ENCODE measurements at places on chromosomes 3 and 15.

- DNase-seq = no peak
These were observed 128.7 kb upstream of the WNT5A start for GRCh38 chr3:55615694-55616295.

DNA sequence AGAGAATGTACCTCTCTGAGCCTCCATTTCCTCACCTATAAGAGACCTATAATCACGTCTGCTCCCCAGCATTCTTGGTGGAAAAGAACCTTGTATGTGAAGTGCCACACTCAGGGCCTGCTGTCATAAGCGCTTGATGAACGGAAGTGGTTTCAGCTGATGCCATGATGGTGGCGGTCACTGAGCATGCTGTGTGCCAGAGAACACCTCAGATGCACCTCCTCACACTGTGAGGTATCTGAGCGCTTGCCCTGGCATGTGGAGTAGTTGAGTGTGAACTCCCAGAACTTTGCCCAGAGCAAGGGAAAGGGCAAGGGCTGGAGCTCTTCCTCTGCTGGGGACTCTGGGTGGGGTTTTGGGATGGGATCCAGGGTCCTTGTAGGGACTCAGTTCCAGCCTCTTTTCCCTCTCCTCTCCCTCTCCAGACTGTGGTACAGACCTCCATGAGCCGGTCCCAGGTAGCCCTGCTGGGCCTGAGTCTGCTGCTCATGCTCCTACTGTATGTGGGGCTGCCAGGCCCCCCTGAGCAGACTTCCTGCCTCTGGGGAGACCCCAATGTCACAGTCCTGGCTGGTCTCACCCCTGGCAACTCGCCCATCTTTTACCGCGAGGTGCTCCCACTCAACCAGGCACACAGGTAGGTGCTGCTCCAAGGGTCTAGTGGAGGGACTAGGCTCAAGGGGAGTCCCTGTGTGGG, 2.7 kb downstream of the ABHD14A start:
- DNase-seq = no peak

DNA sequence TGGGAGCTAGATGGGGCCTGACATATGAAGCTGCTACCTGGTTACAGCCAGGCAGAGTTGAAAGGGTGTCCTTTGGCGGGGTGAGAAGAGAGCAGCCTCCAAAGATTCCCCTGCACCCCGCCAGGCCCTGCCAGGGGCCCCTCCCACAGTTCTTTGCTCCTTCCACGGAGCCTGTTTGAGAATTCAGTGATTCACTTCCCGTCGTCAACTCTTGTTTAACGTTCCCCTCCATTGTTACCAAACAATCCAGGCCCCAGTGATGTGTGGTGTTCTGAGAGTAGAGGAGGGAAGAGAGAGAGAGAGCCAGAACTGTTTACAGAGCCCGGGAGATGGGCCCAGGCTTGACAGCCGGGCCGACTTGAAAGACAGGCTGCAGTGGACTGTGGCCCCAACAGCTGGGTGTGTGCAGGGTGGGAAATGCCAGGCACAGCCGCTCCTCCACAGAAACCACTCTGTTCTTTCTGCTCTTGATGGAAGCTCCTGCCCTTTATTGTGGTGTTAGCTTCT, 81.5 kb downstream of the SMAD3 start:
- DNase-seq = no peak

GRCh38 chr3:177122183-177122856, 75.0 kb downstream of the TBL1XR1 start:
- DNase-seq = no peak

- DNase-seq = no peak
These were observed 299.5 kb downstream of the IL5RA start for GRCh38 chr3:2810723-2811122.

GRCh38 chr3:23239211-23240068, 36.3 kb downstream of the UBE2E2 start:
- DNase-seq = no peak

- no peak for DNase-seq
These were observed 56.7 kb downstream of the CCNL1 start for GRCh38 chr3:157103280-157103679.

DNA sequence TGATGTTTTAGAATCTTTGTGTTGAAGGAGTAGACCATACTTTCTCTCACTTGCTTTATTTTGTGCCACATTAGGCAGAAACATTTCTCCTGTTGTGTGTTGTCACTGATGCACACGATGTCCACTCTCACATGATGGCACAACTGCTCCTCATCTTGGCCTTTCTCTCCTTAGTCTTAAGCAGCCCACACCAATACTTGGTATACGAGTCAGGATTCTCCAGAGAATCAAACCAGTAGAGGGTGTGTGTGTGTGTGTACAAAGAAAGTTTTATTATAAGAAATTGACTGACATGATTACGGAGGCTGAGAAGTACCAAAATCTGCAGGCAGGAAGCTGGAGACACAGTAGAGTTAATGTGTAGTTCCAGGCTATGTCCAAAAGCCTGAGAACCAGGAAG, 187.1 kb downstream of the ALCAM start:
- no peak for DNase-seq

- DNase-seq = no peak
These were observed 127.6 kb downstream of the ARNT2 start for GRCh38 chr15:80531796-80532195.

GRCh38 chr3:61807865-61808276, 246.5 kb downstream of the PTPRG start:
- DNase-seq = no peak

DNA sequence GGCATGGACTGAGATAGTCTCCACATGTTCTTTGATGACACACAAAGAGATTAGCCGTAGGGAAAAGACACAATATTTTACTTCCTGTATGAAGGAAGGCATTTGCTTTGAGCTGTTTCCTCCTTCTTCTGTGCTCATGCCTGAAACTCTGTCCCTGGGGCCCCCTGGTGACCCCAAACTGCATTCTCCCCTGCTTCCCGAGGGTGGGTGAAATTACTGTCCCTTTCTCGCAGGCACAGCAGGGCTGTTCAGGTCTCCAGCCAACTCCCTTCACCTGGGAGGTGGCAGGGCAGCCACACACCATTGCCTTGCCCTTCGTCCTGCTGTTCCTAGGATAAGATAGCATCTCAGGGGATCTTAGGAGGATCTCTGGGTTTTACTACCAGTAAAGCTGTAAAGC, 79.2 kb downstream of the GABRG3 start:
- no peak for DNase-seq

DNA sequence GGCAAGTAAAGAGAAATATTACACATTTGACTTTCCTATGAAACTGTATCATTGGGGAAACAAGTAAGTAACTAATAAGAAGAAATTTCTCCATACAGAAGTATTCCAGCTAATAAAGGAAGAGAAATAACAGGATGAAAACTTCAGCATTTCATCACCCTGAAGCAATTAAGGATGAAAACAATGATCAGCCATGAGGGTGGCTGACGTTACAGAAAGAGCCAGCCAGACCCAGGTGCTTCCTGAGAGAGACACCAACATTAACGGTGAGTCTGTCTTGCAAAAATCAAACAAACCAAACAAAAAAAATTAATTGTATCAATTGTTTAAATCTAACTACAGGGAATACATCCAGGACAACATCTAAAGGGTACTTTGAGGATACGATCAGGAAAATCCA, 190.0 kb downstream of the ARRDC4 start:
- DNase-seq = no peak

DNA sequence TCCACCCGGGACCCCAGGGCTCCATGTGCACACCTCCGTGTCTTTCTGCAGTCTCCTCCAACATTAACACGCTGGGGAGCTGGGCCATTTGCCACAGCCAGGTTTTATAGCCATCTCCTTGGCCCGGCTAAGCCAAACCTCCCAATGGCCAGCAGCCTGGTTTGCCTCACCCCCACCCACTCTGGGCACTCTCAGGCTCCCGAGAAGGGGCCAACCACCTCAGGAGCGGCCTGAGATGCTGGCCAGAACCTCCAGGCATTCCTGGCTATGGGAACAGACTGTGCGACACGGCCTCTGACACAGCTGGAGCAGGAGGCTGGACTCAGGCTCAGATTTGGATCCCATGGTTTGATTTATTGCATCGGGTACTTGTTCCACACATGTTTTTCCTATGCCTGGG, 289.7 kb downstream of the RPLP1 start:
- DNase-seq = no peak

- DNase-seq = no peak
These were observed 44.2 kb upstream of the ACP3 start for GRCh38 chr3:132273036-132273435.

DNA sequence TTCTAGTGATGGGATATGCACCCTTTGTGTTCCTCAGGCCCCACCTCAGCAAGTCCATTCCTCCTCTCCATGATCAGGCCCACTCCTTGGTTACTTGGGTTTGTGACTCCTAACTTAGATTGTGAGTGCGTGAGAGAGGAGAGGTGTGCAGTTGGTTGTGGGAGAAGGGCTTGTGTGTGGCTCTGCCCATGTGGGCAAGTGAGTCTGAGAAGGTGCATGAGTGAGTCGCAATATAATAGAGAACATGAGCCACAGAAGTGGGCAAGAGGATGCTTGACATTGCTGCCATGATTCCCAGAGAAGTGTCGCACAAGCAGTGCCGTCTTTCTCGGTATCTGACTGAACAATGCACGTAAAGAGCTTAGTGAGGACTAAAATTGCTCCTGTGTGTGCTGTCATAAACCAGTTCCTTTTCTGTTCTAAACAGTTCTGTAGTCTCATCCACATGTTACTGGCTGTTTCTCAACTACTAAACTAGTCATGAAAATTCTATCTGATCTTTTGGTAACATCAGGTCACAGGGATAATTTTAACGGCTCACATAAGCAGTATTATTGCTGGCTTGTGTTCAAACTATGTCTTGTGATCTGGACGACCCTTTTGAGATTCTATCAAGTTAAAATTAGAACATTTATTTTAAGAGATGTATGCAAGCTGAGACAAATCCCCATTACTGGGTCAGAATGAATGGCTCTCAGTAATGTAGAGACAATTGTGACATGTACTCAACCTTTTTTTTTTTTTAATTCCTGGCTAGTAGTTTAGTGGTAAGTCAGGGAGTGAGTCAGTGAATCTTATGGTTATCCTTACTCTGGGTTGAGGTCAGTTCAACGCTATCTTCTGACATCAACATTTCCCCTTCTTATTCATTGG, 25.6 kb downstream of the GYG1 start:
- DNase-seq = no peak

DNA sequence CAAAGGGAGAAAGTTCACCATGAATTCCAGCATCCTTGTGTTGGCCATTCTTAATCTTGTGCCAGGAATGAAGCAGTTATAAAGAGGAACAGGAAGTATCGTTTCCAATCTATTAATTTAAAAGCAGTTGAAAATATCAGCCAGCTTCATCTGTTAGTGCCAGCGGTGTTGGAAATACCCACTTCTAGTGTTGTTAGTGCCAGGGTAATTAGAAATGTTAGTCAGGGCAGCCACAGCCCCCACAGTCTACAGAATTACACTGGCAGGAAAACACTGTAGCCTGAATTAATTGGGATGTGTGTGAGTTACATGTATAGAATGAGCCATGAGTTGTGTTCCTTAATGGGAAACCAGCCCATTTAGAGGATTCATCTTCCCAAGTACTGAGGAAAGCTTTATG, 127.8 kb downstream of the GHSR start:
- no peak for DNase-seq

GRCh38 chr3:47006145-47006651, 26.7 kb downstream of the NBEAL2 start:
- no peak for DNase-seq

GRCh38 chr3:29453284-29454001, 172.6 kb downstream of the RBMS3 start:
- no peak for DNase-seq

- DNase-seq = no peak
These were observed 3.0 kb downstream of the SNTN start for GRCh38 chr3:63655519-63655918.

- no peak for DNase-seq
These were observed 47.1 kb upstream of the BNIP2 start for GRCh38 chr15:59736181-59736580.

- no peak for DNase-seq
These were observed 45.2 kb downstream of the FBXL2 start for GRCh38 chr3:33322412-33322811.

- no peak for DNase-seq
These were observed 20.9 kb upstream of the UBP1 start for GRCh38 chr3:33461097-33461496.

DNA sequence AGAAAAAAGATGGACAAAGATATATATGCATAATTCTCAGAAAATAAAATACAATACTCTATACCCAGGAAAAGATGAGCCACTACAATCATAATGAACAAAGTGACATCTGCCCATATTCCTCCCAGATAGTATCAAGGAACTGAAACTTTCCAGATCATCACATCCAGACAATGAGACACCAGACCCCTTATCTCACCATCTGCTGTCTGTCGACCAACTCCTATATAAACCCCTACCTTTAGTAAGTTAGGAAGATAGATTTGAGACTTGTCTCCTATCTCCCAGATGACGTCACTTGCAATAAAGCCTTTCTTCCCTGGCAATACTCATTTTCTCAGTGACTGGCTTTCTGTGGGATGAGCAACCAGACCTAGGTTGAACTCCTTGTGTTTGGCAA, 1071.6 kb downstream of the PLOD2 start:
- DNase-seq = no peak

DNA sequence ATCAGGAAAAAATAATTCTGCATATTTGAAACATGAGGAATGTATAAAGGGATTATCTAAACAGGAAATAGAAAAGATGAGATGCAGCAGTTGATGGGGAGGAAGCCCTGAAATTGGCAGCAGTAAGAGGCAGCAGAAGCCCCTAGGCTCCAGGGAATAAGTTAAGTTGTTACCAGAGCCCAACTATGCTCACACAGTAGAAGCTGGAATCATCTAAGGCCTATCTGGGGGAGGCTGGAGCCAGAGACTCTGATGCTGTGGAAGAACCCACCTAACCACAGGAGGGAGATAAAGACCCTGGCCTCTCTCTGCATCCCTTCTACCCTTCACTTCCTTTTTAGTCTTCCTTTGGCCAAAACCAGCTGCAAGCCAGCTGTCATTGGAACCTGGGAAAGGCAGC, 519.7 kb downstream of the DIPK2A start:
- DNase-seq = no peak

DNA sequence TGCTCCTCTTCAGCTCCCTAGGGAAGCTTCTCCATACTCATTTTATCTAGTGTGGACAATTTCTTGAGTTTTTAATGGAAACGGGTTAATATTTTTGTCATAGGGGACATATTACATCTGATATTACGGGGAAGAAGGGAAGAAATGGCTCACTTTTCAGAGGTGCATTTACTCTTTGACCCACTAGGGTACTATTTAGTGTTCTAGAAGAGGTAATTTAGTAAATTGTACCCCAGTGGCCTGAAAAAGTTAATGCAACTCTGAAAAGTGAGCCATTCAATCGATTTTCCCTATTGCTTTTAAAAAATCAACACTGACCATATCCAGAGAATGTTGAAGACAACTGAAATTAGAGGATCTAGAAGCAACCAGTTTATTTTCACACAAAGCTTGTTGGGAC, 71.2 kb downstream of the MAP2K5 start:
- DNase-seq = no peak

DNA sequence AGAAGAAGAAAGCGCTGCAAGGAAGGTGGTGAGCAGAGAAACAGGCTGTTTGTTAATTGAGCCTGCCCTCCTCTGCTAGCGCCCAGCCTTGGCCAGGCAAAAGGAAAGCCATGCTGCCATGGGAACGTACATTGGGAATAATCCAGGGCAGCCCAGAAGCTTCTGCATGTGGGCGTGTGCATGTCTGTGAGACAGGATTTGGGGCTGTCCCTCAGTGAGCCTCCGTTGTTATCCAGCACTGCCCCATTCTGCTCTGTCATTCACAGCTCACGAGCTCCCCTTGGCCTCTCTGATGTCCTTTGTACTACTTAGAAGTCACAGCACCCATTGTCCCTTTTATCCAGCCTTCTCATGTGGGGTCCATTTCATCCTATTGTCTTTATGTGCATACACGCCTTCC, 239.1 kb upstream of the ROPN1 start:
- DNase-seq = no peak

GRCh38 chr3:16658925-16659793, 53.9 kb upstream of the DAZL start:
- DNase-seq = no peak
